T-cell (primary cell): ENCODE measurements at places on chromosomes 7 and 10. TPM values are rescaled to one million over a fixed set of nuclear protein-coding genes. Genes with fewer than 3 reads are reported as not detected.

LAMB1 gene
- total RNA-seq: not detected

GCK gene
- not detected for total RNA-seq

GOLGA7B gene
- total RNA-seq: 9.4 TPM

GRCh38 chr7:151777495-151777880 lies 99.4 kb downstream of the PRKAG2 start:
- no peak overlapping the region for H3K4me3 ChIP-seq
- H3K36me3 ChIP-seq: peaks cover 23% of the 10 kb centered on the region
- DNase-seq: no peak
- no peaks in the 10 kb centered on the region for H3K27me3 ChIP-seq

DNA sequence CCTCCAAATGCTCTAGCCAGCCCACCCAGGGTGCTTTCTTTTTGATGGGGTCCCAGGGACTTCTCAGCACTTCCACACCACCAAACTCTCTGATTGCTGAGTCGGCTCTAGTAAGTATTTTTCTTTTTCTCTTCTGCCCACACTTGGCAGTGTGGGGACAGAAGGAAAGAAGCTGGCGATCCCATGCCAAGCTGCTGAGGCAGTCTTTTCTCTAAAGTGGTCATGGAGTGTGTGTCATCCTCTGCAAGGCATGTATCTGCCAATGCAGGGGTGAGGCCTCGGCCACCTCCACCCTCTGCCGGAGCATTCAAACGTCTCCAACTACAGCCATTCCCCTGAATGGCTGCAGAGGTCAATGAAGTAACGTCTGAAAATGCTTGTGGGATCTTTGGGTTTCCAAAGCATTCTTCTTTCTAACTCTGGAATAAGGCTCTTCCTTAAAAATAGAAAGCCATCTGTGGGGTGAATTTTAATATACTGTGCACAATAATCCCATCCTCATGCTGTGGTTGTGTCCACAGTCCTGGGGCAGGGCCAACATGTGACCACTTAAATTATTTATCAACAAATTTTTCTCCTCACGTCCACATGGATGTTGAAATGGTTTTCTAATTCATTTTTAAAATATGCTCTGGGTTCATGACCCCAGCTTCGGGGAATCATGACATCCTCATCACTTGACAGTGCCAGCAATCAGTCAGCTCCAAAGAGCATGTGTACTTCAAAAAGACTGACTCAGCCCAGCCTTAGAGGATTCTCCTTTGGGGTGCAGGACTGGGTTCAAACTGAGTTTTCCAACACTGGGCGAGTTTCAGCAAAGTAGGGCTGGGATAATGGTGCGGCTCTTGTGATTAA lies 171.3 kb upstream of the ITGB1 start:
- DNase-seq: no peak
- H3K4me1 ChIP-seq: peaks cover 84% of the 10 kb centered on the region
- H3K27me3 ChIP-seq: no peaks in the 10 kb centered on the region
- no peaks in the 10 kb centered on the region for H3K36me3 ChIP-seq
- H3K4me3 ChIP-seq: no peak overlapping the region

DNA sequence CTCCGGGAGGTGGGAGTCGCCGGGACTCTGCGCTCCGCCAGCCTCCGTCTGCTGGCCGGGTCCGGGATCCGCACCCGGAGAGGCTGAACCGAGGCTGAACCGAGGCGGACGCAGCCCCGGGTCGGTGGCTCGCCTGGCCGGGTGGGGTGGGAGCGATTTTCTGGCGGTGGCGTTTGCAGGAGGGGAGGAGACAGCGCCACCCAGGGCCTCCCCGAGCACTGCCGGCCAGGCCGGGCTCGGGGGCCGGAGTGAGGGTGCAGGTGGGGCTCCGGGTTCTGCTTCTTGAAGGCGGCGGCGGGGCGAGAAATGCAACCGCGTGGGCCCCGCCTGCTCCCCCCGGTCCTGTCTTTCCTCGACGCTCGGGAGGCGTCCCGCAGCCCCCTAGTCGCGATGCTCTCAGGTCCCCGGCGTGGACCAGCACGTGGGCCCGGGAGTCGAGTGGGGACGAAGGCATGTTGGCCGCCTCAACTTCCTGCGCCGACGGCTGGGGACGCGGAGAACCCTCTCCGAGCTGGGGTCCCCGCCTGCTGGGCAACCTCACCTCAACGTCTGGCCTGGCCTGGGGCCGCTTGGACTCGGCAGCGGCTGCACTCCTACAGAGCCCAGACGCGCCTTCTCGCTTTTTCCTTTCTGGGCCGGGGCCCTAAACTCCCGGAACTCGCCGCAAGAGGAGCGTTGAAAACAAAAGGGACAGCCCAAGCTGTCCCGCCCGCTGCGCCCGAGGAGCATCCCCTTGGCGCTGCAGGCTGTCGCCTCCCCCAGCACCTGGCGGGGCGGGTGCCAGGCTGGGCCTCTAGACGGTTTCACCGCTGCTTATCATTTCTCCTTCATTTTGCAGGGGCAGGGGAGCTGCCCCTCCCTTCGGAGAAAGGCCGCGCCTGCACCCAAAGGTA lies 25.2 kb upstream of the VAX1 start:
- DNase-seq: no peak
- H3K4me1 ChIP-seq: peaks cover 2% of the 10 kb centered on the region
- H3K36me3 ChIP-seq: no peaks in the 10 kb centered on the region

DNA sequence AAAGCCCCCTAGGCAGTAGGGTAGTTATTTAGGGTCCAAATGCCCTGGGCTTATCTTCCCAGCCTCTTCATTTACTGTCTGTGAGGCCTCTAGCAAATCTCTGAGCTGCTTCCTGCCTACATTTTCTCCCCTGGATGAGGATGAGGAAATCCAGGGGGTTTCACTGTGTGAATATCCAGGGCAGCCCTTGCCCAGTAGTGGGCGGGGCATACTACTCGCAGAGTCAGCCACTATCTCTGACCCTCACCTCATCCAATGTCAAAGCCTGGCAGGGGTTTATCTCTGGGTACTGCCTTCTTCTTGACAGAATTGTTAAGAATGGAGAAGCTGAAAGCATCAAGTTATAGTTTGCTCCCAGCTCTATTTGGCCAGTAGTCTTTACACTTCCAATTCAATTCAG lies 48.9 kb downstream of the CUZD1 start:
- DNase-seq: no peak
- H3K4me3 ChIP-seq: no peak overlapping the region
- H3K27ac ChIP-seq: no peak overlapping the region

GRCh38 chr7:44978511-44979366 lies at the start of gene MYO1G:
TSS of gene MYO1G (minus strand) at chr7:44979015. CDS start at chr7:44978961, 54 bp downstream.
- no peaks in the 10 kb centered on the region for H3K27me3 ChIP-seq
- peaks cover 2% of the 10 kb centered on the region for H3K36me3 ChIP-seq
- peak within 1 kb of the TSS; percentile 59 for H3K4me3 ChIP-seq
- DNase-seq: peak; percentile 90

DNA sequence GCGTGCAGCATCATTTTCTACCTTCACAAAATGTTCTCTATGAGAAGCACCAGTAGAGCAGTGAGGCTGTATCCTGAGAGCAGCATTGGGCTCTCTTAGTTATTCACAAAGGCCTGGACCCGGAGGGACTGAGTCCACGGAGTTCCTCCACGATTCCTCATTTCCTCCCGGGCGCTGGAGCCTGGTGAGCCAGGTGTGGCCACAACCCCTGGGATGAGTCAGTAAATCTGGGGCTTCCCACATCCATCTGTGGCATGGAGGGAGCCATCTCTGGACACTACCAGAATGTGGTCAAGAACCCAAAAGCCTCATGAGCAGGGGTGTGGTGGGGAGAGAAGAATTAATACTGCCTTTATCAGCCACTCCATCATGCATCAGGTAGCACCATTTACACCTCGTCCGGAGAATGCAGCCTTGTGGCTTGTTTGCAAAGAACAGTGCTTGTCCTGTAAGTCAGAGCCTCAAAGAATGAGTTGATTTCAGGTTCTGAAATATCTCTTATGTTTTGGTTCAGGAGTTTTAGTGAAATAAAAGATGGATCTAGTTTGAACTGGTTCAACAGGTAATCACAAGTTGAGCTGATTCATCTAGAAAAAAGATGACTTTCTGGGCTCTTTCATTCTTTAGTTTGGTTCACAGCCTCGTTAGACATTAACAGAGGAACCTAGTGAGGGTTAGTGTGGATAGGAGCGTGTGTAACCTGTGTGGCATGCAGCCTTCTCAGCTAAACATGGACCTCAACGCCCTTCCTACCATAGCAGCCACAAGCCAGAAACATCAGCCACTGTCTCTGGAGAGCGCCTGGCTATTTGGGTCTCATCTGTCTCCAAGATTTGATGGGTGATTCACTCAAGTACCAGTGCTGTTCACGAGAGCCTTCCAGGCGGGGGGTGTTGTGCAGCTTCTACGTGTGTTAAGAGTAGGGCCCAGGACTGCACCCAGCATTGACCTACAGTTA lies 95.2 kb downstream of the WDR37 start:
- H3K4me1 ChIP-seq: no peaks in the 10 kb centered on the region
- no peak overlapping the region for H3K27ac ChIP-seq
- H3K36me3 ChIP-seq: no peaks in the 10 kb centered on the region
- no peak overlapping the region for H3K4me3 ChIP-seq
- DNase-seq: no peak

DNA sequence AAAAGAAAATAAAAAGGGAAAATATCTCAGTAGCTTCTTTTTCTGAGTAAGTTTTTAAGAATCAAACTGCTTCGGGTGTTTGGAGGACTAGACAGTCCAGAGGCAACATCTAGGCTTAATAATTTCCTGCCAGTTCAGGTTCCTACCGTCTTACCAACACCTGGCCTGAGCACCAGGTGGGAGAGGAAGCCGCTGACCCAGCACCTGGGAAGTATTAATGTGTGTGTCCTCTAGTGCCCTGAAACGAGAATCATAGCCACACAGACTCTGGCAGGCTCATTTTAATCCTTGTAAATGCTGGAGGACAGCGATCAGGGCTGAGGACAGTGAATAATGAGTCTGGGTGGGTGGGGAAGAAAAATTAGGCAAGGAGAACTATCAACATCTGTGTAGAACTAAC lies 137.4 kb downstream of the ZNF438 start:
- H3K4me3 ChIP-seq: no peak overlapping the region
- no peaks in the 10 kb centered on the region for H3K27me3 ChIP-seq
- no peak overlapping the region for H3K27ac ChIP-seq
- H3K36me3 ChIP-seq: no peaks in the 10 kb centered on the region

DNA sequence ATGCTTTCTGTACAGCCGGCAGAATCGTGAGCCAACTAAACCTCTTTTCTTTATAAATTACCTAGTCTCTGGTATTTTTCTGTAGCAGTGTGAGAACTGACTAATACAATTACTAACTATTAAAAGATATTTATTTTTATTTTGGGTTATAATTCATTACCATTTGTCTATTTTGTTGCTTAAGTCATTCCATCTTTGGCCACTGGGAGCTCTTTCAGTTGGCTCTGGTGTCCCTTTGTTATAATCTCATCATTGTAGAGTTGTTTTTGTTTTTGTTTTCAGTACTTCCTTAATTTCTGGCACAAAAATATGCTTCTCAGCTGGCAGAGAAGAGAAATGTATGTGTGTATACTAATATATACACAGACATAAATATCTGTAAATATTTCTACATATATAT lies 807.9 kb upstream of the MBL2 start:
- no peak overlapping the region for H3K27ac ChIP-seq
- H3K4me3 ChIP-seq: no peak overlapping the region
- no peaks in the 10 kb centered on the region for H3K36me3 ChIP-seq
- no peaks in the 10 kb centered on the region for H3K4me1 ChIP-seq
- DNase-seq: no peak
- H3K27me3 ChIP-seq: no peaks in the 10 kb centered on the region

GRCh38 chr7:13827716-13828115 lies 161.8 kb downstream of the ETV1 start:
- no peaks in the 10 kb centered on the region for H3K27me3 ChIP-seq
- no peak overlapping the region for H3K4me3 ChIP-seq
- H3K36me3 ChIP-seq: no peaks in the 10 kb centered on the region
- no peak for DNase-seq
- H3K27ac ChIP-seq: no peak overlapping the region

DNA sequence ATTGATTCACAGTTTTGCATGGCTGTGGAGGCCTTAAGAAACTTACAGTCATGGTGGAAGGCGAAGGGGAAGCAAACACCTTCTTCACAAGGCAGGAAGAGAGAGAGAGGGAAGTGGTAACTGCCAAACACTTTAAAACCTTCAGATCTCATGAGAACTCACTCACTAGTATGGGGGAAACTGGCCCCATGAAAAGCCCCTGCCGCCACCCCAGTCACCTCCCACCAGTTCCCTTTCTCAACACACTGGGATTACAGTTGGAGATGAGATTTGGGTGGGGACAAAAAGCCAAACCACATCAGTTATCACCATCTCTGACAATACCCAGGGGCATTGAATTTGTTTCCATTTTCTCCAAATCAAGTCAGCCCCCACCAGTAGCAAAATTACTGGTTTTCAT lies 740.4 kb downstream of the GATA3 start:
- H3K27me3 ChIP-seq: no peaks in the 10 kb centered on the region
- H3K4me3 ChIP-seq: no peak overlapping the region
- no peaks in the 10 kb centered on the region for H3K4me1 ChIP-seq
- no peak overlapping the region for H3K27ac ChIP-seq
- no peak for DNase-seq

DNA sequence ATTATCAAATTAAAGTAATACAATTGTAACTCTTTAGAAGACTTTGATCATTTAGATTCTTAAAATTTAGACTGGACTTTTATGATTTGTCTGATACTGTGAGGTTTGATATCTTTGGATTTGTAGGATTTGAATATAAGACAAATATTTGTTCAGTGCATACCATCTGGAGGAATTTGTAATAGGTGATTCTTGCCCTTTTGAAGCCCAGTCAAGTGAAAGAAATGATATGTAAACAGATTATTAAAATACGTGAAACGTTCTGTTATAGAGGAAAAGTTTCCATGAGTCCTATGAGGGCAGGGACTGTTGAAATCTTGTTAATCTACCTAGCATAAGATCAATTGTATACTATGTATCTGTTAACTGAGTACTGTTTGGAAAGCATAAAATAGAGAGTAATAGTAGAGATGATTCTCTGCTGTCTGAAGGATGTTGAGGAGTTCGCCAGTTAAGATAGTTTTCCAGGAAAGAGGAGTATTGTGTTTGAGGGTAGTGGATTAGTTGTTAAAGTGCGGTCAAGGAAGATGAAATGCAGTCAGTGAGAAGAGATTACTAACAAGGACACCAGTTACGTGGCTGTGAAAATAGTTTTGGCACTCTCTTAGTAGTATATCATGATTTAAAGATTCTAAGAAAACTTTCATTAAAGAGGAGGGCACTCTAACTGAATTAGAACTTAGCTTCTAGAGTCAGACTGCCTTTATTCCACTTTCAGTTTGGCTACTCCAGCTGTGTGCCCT lies 14.4 kb downstream of the PDCD4 start:
- H3K4me1 ChIP-seq: peaks cover 30% of the 10 kb centered on the region
- no peak overlapping the region for H3K4me3 ChIP-seq
- no peaks in the 10 kb centered on the region for H3K27me3 ChIP-seq
- H3K36me3 ChIP-seq: no peaks in the 10 kb centered on the region
- peak overlapping the region; percentile 40 for H3K27ac ChIP-seq
